Left lung (tissue), 14 donors: ENCODE measurements at places on chromosomes 11 and 22. TPM values are rescaled to one million over a fixed set of nuclear protein-coding genes. Genes with fewer than 3 reads are reported as not detected.

The IRAG1 gene
- 17.5 TPM for total RNA-seq

GRCh38 chr11:7292922-7293321 is 41.2 kb downstream of the SYT9 start:
- no peak for DNase-seq

The CDHR5 gene
- total RNA-seq: not detected

The TMEM191B gene
- total RNA-seq: 2.8 TPM

The C22orf42 gene
- total RNA-seq: not detected

The KCNQ1OT1 gene
- total RNA-seq: 2.6 TPM

The MYRF gene
- total RNA-seq: 17.3 TPM

- DNase-seq: no peak
These were observed 31.1 kb downstream of the SMCO4 start for GRCh38 chr11:93512073-93512475.

DNA sequence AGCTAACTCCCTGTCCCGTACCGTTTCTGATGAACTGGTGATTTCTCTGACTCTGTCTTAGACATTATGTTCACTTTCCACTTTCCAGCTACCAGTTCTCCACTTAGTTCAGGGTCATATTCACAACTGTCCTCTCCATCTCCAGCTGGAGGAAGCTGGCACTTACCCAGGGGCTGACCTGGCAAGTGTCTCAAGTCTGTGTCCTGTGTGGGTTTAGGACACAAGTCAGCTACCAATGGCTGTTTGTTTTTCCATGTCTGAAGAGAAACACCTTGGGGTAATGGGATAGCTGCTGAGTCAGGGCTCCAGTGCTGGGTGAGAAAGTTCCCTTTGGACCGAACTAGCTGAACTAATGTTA is 134.4 kb downstream of the CSNK2A3 start:
- no peak for DNase-seq

DNA sequence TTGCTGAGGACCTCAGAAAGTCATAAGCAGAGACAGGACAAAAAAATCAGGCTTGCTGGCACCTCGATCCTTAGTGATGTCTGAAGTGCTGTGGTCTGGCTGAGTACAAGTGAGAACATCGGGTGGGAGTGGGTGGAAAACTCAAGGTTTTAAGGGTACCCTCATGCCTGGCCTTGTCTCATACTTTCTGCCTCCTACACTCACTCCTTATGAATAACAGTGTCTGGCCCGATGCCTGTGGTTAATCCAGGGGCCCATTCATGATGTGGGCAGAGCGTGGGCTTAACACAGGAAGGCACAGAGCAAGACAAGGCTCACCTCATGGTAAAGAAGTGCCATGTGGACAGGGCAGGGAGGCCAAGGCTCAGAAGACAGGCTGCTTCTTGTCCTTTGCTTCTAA is 11.0 kb upstream of the UCP3 start:
- DNase-seq: no peak

DNA sequence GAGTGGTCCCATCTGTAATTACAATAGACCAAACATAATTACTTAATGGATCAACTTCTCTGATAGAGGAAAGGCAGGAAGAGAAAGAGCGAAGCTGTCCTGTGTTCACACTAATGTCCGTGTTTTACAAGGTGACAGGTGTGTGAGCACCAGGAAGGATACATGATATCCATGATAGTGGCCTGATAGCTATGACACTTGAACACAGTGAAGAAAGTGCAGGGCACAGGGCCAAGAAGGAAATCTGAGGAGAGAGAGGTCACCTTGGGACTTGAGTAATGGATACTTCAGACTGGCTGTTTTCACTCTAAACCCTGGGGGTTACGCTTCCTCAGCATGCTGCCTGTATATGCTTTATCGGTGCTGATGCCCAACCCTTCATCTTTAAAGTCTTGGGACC is 29.4 kb downstream of the TUB start:
- DNase-seq: no peak
